Activated naive CD4-positive, alpha-beta T cell treated with anti-CD3 and anti-CD28 coated beads, Interleukin-2, amount 50 U/mL, for 72 hours (primary cell): ENCODE measurements at places on chromosomes 16 and 17. TPM values are rescaled to one million over a fixed set of nuclear protein-coding genes. Genes with fewer than 3 reads are reported as not detected.

Gene NFAT5
- 75.5 TPM for total RNA-seq

Gene HIGD1B
- total RNA-seq, result not detected

Gene WDR45B
- 89.9 TPM for total RNA-seq

Gene CBFA2T3
- 0.76 TPM for total RNA-seq

Gene PKMYT1
- 125 TPM for total RNA-seq

Gene KRT32
- total RNA-seq, result not detected

Gene C17orf50
- total RNA-seq, result not detected

Gene MARCHF10
- not detected for total RNA-seq

Gene C17orf107
- 2.9 TPM for total RNA-seq

Gene CDK10
- 151 TPM for total RNA-seq

Gene SGCA
- 0.41 TPM for total RNA-seq

Gene CX3CL1
- total RNA-seq, result 0.07 TPM

Gene KRTAP4-5
- total RNA-seq, result not detected

Gene TCAP
- 3.0 TPM for total RNA-seq

Gene GALNS
- 29.3 TPM for total RNA-seq

- peak; percentile 18 for DNase-seq
Observed at GRCh38 chr17:10738521-10739258, 8.9 kb upstream of the TMEM220 start.

- no peak for DNase-seq
Observed at GRCh38 chr16:21338537-21339268, 60.6 kb upstream of the CRYM start.

- peak; percentile 73 for DNase-seq
Observed at GRCh38 chr17:41496803-41497484, 7.2 kb upstream of the KRT36 start.

GRCh38 chr16:65083164-65083857 lies 38.6 kb downstream of the CDH11 start:
- DNase-seq, result no peak

DNA sequence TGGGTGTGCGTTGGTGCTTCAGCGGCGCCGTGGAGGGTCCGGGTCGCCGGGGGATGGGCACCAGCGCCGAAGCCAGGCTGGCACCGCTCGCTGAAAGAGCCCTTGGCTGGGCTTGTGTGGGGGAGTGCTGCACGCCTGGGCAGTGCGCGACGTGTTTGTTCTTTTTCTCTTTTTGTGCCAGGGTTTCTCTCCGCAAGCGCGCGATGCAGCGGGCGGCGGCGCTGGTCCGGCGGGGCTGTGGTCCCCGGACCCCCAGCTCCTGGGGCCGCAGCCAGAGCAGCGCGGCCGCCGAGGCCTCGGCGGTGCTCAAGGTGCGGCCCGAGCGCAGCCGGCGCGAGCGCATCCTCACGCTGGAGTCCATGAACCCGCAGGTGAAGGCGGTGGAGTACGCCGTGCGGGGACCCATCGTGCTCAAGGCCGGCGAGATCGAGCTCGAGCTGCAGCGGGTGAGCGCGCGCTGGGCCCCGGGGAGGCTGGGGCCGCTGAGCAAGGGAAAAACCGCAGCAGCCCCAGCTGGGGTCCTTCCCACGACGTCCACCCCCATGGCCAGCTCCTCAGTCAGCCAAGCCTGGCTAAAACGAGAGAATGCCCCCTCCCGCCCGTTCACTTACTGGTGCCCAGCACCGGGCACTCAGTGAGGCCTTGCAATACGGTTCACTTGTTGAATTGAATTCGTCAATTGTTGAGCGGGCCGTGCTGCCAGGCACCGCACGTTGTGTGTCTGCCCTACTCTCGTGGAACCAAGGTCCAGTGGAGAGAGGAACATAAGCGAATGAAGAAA lies 541 bp downstream of the GPT2 start:
- DNase-seq, result peak; percentile 29

- DNase-seq, result no peak
Observed at GRCh38 chr16:54487933-54488332, 201.3 kb upstream of the IRX3 start.

GRCh38 chr17:56020369-56020768 lies 132.9 kb upstream of the ANKFN1 start:
- DNase-seq, result no peak

- no peak for DNase-seq
Observed at GRCh38 chr16:4324492-4325252, 8.8 kb downstream of the GLIS2 start.

DNA sequence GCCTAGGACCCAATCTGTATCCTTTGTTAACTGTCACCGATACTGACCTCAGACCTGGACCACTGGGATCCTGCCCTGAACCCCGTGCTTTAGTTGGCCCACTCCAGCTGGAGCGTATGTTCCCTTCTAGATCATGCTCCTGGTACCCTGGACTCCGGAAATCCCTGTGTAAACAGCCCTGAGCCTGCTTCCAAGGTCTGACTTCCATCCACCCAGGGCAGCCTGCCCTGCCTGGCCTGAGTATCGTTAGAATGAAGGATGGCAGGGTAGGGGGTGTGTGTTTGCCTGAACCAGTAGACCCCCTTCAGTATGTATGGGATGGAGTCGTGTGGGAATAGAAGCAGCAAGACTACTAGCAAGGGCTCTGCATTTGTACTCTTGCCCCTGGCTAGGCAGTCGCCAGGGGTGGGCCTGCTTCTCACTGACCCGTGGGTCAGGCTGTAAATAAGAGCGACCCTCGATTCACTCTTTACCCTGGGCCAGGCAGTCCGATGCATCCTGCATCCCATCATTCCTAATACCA lies 691 bp upstream of the TMEM98 start:
- no peak for DNase-seq

- peak; percentile 89 for DNase-seq
Observed at GRCh38 chr17:29140051-29140621, 40.1 kb downstream of the MYO18A start.

- no peak for DNase-seq
Observed at GRCh38 chr17:82745524-82745923, 6.3 kb upstream of the TBCD start.

DNA sequence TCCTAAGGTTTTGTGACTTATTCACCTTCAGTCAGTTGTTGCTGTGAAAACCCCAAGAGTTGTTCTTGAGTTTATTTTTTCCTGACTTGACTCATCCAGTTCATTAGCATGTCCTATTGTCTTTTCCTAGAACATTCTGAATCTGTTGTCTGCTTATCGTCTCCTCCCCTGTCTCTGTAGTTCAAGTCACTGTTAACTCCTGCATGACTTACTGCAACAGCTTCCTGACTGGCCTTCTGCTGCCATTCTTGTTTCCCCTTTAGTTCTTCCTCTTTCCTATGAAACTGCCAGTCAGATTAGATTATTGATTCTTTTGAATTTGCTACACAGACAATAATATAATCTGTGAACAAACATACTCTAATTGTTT lies 161.5 kb downstream of the FTO start:
- DNase-seq, result no peak

DNA sequence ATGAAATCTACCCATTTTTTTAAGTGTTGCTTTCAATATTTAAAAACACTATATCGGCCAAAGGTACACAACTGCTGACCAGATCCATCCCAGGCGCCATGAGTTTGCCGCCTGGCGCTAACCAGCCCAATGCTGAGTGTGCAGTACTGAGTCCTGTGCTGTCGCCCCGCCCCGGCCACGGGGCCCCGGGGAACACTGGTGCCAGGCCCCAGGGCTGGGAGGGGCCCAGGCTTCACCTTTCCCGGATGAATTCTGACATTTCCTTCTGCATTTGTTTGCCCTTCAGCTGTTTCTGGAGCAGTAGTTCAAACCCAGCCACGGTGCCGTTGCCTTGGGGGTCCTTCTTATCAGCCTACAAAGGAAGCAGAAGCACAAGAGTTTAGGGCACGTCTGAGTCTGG lies 37.8 kb upstream of the RCVRN start:
- DNase-seq, result no peak

DNA sequence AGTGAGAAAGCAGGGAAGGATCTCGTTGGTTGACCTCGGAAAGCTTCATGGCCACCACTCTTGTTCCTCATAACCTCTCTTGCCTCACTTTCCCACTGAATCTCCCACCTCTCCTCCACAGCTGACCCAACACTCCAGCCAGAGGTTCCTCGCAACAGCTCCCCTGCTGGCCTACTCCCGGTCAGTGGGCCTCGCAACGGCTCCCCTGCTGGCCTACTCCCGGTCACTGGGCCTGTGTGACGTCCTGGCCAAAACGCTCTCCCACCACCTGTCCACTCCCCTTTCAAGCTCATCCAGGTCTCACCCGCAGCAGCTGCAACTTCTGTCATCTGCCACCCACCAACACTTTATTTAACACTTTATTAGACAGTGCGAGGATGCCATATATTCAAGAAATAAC lies 149.1 kb downstream of the VPS53 start:
- no peak for DNase-seq

DNA sequence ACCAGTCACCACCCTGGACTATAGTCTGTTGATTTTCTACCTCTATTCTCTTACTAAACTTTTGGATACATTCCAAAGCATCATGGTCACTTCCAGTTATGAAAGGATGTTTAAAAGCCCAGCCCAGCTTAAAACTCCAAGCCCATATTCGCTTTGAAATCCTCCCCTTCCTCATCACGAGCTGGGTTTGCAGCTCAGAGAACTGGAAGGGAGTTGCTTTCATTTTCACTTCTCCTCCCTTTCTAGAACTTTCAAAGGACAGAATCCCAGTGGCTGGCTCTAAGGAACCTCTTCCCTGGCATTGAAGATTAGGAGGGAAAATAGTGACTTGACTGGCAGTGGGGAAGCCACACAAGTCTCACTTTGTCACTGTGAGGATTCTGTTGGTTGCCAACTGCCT lies 100.1 kb upstream of the DYNLRB2 start:
- no peak for DNase-seq

DNA sequence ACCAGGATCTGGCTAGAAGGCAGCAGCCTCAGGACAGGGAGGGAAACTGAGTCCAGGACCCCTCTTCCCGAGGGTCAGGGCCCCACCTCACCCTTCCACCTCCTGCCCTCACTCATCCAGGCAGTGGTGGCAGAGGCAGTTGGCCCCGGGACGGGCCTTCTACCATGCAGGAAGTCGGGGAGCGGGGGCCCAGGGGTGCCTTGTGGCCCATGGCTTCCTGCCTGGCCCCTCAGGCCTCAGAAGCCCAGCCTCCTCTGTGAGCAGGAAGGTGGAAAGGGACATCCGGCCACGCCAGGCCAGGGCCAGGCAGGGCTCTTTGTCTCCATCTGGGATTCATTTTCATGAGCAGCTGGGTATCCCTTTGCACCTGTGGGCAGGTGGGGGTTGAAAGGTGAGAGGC lies 58.5 kb downstream of the BAHCC1 start:
- no peak for DNase-seq

DNA sequence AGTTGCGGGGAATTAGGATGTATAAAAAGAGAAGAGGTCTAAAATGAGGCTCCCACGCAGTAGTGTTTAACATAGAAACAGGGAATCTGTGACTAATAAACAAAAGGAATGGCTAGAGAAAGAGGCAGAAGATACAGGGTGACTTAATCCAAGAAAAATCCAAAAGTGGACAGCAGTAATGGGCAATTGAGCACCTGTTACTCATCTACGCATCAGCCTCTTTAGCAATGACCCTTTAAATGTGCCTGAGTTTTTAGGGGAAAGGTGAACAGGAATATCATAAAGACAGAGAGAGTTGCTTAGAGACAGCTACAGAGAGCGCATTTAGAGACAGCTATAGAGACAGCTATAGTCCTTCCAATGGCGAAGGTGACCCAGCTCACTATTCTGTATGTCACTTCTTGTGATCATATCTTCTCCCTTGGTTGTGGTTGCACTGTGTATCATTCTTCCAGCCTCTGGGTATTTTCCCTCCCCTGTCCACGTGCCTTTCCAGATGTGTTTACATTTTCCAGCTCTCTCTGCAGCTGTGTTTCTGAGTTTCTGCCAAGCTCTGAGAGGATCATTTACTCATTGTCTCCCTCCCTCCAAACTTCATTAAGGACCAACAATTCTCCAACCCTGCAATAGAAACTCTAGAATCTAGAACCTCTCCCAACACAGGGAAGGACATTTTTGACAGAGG lies 61.5 kb downstream of the MYOCD start:
- DNase-seq, result no peak

DNA sequence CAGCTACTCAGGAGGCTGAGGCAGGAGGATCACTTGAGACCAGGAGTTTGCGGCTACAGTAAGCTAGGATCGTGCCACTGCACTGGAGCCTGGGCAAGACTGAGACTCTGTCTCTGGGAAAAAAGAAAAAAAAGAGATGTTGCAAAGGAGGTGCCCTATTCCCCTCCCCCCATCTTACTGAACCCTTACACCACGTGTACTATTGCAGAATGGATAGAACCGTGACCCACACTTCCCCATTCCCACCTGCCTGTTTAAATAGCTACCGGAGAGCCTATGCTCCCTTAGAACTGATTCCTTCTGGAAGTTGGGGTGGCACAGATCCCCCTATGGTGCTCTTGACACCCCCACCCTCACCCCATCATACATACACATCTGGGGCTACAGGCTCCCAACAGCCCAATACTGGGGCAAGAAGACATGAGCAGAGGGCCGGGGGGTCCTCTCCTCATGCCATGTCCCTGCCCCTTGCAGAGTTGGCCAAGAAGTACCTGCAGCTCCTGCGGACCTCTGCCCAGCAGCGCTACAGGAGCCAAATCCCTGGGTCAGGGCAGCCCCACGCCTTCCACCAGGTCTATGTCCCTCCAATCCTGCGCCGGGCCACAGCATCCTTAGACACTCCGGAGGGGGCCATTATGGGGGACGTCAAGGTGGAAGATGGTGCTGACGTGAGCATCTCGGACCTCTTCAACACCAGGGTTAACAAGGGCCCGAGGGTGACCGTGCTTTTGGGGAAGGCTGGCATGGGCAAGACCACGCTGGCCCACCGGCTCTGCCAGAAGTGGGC lies 35.7 kb downstream of the NLRC5 start:
- no peak for DNase-seq

- DNase-seq, result no peak
Observed at GRCh38 chr16:1367486-1368174, 15.9 kb downstream of the GNPTG start.

GRCh38 chr16:180681-181564 lies 664 bp downstream of the HBQ1 start:
- DNase-seq, result peak; percentile 42

DNA sequence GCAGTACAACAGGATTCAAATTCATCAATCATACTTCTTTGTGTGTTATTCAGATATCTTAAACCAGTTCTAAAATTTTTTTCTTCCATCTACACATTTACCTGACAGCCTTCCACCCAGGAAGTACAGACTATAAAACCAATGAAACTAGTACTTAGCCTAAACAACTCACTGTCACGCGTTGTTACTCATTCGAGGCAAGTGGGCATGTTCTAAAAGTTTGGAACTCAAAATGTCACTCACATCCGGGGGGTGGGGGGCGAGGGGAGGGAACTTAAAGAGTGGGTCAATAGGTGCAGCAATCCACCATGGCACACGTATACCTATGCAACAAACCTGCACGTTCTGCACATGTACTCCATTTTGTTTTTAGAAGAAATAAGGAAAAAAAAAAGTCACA lies 90.4 kb upstream of the PLEKHM1 start:
- no peak for DNase-seq
